Esophagus muscularis mucosa (tissue), 4 donors: ENCODE measurements at places on chromosomes 2 and 18. TPM values are rescaled to one million over a fixed set of nuclear protein-coding genes. Genes with fewer than 3 reads are reported as not detected.

G6PC2 gene
- not detected for total RNA-seq

RAD51AP2 gene
- not detected for total RNA-seq

FLACC1 gene
- 4.5 TPM for total RNA-seq

CSRNP3 gene
- 4.4 TPM for total RNA-seq

CHPF gene
- 49.2 TPM for total RNA-seq

NAT8 gene
- total RNA-seq = not detected

ANKRD30BL gene
- not detected for total RNA-seq

C2orf76 gene
- total RNA-seq = 8.7 TPM

UGT1A8 gene
- not detected for total RNA-seq

LNPK gene
- 15.8 TPM for total RNA-seq

ARHGAP25 gene
- total RNA-seq = 3.7 TPM

PDE11A gene
- under 0.01 TPM for total RNA-seq

SERPINE2 gene
- 126 TPM for total RNA-seq

CLIP4 gene
- total RNA-seq = 83.1 TPM

ACVR1C gene
- not detected for total RNA-seq

POTEE gene
- total RNA-seq = not detected

PROC gene
- not detected for total RNA-seq

MALL gene
- total RNA-seq = 20.2 TPM

CD207 gene
- 1.7 TPM for total RNA-seq

KCNG2 gene
- total RNA-seq = not detected

TCF23 gene
- not detected for total RNA-seq

ABCG5 gene
- not detected for total RNA-seq

SERPINB12 gene
- total RNA-seq = not detected

MAP3K19 gene
- not detected for total RNA-seq

CDKL4 gene
- total RNA-seq = 3.7 TPM

ELOA2 gene
- not detected for total RNA-seq

SPP2 gene
- total RNA-seq = not detected

TEKT4 gene
- total RNA-seq = not detected

SKOR2 gene
- not detected for total RNA-seq

GULP1 gene
- 33.3 TPM for total RNA-seq

RPIA gene
- total RNA-seq = 7.4 TPM

COL4A4 gene
- total RNA-seq = 9.6 TPM

KCNK3 gene
- total RNA-seq = 13.0 TPM

DUSP11 gene
- 15.2 TPM for total RNA-seq
